Left renal cortex interstitium (tissue), 4 donors: ENCODE measurements at places on chromosomes 13 and 19. TPM values are rescaled to one million over a fixed set of nuclear protein-coding genes. Genes with fewer than 3 reads are reported as not detected.

The VSTM2B gene
- 1.2 TPM for polyA plus RNA-seq

The FGF21 gene
- not detected for polyA plus RNA-seq

The PRTN3 gene
- 2.7 TPM for polyA plus RNA-seq

The ZNF730 gene
- polyA plus RNA-seq, result 8.7 TPM

The ERFL gene
- polyA plus RNA-seq, result 0.07 TPM

The FOSB gene
- 13.6 TPM for polyA plus RNA-seq

The CYP2S1 gene
- polyA plus RNA-seq, result 0.52 TPM
